ENCODE measurements at places on chromosomes 7 and 10.

GRCh38 chr10:112761256-112761655 lies 188.8 kb upstream of the TCF7L2 start:
- DNase-seq: no peak

DNA sequence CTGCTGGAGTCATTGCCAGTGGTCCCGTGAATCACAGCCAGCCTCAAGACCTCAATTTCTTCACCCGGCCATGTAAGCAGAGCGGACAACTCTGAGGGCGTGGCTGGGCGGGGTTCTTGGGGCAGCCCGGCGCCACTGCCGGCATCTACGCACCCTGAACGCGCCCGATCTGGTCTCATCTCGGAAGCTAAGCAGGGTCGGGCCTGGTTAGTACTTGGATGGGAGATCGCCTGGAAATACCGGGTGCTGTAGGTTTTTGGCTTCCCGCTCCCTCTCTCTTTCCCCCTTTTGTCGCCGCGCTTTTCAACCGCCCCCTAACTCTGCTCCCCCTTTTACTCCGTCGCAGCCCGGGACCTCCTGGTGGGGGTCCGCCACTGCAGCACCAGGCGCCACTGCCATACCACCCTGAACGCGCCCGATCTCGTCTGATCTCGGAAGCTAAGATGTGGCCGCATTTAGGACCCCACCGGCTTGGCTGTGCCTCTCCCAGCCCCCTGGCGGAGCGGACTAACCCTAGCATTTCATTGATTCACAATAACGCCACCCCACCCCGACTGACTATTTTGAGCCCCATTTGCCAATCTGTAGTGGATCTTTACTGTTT lies 25.3 kb downstream of the GARIN1A start:
- peak; percentile 55 for DNase-seq

GRCh38 chr7:47340517-47340916 lies 241.4 kb downstream of the TNS3 start:
- no peak for DNase-seq

GRCh38 chr7:139968931-139969330 lies 93.8 kb downstream of the PARP12 start:
- DNase-seq: no peak
